ENCODE measurements at places on chromosomes 4 and X.

DNA sequence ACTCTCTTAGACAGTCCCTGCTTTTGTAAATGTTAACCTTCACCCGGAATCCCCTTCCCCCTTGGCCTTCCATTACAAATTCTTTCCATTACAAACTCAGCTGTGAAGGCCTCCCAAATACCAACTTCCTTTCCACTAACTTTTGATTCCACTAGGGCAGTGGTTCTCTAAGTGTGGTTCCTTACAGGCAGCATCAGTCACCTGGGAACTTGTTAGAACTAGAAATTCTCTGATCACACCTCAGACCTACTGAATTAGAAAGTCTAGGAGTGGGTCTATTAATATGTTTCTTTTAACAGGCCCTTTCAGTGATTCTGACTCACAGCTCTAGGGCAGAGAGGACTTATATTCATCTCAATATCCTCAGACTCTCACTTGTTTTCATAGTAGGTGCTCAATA, 19.0 kb upstream of the MRPL1 start:
- DNase-seq, result no peak

GRCh38 chrX:72238183-72238582, 644 bp downstream of the ERCC6L start:
- no peak for DNase-seq

GRCh38 chr4:134961963-134962362, 760.4 kb upstream of the PABPC4L start:
- DNase-seq, result no peak

DNA sequence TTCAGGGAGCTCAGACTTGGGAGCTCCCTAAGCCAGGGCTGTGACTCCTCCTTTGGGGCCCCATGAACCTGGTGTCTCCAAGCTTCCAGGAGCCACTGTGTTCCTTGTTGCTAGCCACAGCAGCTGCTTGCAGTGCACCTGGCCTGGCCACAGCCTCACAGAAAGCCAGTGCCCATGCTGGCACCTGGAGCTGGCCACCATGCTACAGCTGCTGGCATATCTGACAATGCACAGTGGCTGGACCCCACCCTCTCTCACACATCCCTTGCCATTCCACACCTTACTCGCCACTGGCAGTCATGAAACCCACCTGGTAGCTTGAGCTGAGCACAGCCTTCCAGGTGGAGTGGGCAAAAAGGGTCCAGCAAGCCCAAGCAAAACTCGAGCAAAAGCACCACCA, 441.7 kb downstream of the ARAP2 start:
- DNase-seq, result no peak

- DNase-seq, result no peak
Measured at GRCh38 chr4:111323496-111323895, 700.6 kb upstream of the PITX2 start.

GRCh38 chrX:3509934-3510333, 163.5 kb upstream of the MXRA5 start:
- DNase-seq, result no peak

- DNase-seq, result no peak
Measured at GRCh38 chr4:14269824-14270223, 642.3 kb upstream of the BOD1L1 start.

GRCh38 chr4:7295197-7295910, 103.0 kb downstream of the SORCS2 start:
- no peak for DNase-seq

GRCh38 chr4:78863254-78863869, 75.9 kb downstream of the PAQR3 start:
- DNase-seq, result no peak

GRCh38 chrX:118521435-118521834, 25.8 kb downstream of the DOCK11 start:
- no peak for DNase-seq

- DNase-seq, result no peak
Measured at GRCh38 chrX:44843318-44843702, 511 bp upstream of the DUSP21 start.

GRCh38 chr4:147768113-147768512, 36.2 kb downstream of the ARHGAP10 start:
- no peak for DNase-seq

- DNase-seq, result no peak
Measured at GRCh38 chr4:123559955-123560871, 163.6 kb downstream of the SPRY1 start.

GRCh38 chr4:20859097-20859781, 159.0 kb downstream of the PACRGL start:
- no peak for DNase-seq

GRCh38 chrX:149715468-149715867, 3.6 kb downstream of the MAGEA11 start:
- no peak for DNase-seq

GRCh38 chr4:80471756-80472155, 136.2 kb downstream of the CFAP299 start:
- no peak for DNase-seq

DNA sequence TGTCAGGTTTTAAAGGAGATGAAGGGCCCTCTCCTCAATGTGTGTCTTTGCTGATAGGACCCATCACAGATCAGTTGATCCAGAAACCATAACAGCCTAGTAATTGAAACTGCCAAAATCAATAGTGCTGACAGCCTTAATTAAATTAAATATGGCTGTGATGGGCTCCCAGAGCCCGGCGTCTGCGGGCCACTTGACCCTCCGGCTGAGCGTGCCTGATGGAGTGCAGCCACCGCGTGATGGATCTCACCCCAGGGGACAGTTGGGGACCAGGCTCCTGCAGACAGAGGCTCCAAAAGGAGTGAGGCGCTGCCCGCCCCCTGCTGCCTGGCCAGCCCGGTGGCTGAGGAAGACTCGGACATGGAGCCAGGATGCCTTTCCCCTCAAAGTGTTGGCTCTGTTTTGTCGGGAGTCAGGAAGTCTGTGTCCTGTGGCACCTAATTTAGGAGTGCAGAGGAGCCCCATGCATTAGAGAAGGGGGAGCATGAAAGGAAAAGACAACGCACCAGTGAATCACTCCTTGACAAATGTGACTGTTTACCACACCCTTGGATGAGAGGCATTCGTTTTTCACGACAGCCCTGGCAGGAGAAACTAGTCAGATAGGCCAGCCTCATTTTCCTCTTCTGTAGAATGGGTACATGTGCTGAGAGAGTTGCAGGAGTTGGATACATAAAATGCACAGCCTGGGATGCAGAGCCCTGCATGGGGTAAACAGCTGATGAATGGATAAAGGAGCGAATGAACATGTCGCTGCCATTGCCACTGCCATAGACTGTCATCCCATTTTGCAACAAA, 40.9 kb upstream of the MSX1 start:
- peak; percentile 83 for DNase-seq

GRCh38 chr4:111789901-111790640, 355.2 kb upstream of the FAM241A start:
- no peak for DNase-seq

DNA sequence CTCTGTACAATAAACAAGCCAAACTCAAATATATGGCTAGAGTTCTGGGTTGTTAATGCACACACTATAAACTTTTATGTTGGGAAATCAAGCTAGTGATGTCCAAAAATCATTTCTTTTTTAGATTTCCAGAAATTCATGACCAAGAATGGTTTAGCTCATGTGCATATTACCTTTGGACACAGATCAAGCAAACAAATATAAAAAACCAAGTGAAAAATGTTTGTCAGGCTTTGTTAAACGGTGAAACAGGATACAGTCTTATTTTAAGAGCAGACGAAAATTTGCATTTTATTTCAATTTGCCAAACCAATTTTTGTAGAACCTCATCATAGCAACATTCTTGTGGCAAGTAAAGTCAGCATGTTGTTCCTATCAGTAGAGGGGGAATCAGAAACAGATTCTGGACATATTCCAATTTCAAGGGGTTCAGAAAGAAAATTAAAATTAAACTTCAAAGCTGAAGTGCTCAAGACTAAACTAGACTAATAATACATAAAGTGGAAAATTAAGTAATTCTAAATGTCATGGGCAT, 413.6 kb downstream of the TRIML1 start:
- no peak for DNase-seq

DNA sequence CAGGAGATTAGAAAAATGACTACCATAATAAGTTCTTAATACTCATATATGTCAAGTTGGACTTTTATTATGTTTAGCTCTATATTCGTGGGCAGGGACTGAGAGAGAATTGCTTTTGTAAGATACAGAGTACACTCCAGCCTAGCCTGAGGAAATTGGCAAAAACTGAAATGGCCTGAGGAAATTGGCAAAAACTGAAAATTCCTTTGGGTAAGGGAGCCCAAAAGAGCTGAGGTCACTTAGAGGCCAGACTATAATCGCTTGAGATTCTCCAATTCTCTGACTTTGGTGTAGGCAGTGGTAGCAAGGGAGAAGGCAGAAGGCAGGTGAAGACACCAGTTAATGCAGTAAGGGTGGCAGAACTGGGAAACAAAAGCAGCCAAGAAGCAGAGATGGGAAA, 124.5 kb upstream of the HCCS start:
- DNase-seq, result no peak

DNA sequence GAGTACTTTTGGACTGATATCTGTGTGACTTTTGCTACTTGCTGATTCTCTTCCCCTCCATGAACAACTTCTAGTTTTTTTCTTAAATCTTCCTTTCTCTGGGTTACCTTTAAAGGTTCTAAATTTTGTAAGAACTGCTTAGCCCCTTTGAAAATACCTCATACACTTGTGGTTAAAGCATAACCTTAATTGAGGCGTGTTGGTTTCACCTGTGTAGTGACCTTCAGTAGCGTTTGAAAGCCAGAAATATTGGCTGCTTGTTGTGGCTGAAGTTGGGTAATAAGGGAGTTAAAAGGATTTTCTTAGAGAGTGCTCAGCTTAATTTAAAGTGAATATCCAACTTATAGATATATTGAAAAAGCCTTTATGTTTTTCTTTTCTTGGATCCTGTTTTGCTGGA, 32.0 kb downstream of the MAGEC1 start:
- DNase-seq, result no peak

GRCh38 chrX:53078943-53079342, 3.2 kb upstream of the TSPYL2 start:
- no peak for DNase-seq

GRCh38 chrX:82335772-82336171, 1133.9 kb downstream of the SH3BGRL start:
- no peak for DNase-seq

- no peak for DNase-seq
Measured at GRCh38 chr4:102786279-102786678, 25.5 kb upstream of the MANBA start.

DNA sequence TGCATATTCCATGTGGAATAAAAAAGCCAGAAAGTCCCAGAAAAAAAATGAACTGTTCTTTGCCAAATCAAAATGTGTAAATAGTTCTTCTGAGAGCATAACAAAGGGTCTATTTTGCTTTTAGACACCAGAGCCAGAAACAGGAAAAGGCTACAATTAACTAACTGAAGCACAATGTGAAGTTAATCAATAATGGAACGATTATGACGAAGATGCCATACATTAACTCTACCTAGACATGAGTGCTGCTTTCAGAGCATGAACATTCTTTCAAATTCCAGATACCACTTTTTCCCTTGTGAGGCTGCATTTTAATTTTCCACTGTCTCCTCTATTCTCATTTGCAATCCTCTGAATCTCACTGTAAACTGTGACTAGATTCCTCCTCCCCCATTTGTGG, 48.7 kb upstream of the PHOX2B start:
- no peak for DNase-seq

- no peak for DNase-seq
Measured at GRCh38 chr4:13126976-13127910, 356.9 kb downstream of the RAB28 start.
